ENCODE measurements at places on chromosomes 3 and 15.
A peak's percentile ranks its signal among the peaks of the same experiment; 100 is the strongest.

- DNase-seq: peak; percentile 50
Measured at GRCh38 chr3:171049861-171050444, 23.4 kb upstream of the SLC2A2 start.

GRCh38 chr3:19250959-19251610 is 102.8 kb downstream of the KCNH8 start:
- no peak for DNase-seq

- no peak for DNase-seq
Measured at GRCh38 chr3:59467476-59467875, 417.7 kb upstream of the CFAP20DC start.

GRCh38 chr3:147312786-147313280 is 93.5 kb downstream of the ZIC4 start:
- no peak for DNase-seq

DNA sequence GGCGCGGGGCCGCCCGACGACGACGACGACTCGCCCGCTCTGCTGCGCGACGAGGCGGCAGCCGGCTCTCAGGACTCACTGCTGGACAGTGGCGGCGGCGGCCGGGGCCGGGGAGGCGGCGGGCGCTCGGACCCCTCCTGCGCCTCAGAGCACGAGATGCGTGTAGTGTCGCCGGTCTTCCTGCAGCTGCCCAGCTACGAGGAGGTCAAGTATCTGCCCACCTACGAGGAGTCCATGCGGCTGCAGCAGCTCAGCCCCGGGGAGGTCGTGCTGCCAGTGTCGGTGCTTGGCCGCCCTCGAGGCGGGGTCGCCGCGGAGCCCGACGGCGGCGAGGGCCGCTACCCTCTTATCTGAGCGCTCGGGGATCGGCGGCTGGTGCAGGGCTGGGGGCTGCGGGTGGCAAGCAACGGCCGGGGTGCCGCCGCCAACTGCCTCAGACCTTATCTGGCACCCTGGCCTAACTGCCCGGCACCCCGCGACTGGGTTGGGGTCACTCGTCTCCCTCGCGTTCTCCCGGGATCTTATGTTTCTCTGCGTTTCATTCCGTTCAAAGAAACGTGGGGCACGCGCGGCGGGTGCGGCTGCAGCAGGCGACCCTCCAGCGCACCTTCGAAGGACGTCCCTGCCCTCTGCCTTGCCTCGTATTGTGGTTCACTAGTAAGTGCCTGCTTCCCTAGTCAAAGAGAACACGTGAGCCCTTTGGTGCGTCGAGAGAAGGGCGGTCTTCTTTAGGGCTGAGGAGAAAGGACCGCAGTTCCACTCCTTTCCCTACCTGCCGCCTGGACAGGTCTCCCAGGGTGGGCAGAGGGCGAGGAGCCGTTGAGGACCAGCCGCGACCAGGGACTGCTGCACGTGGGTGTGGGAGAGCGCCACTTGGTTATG is 1.0 kb downstream of the C3orf80 start:
- DNase-seq: no peak

GRCh38 chr15:93658026-93658816 is 569.2 kb upstream of the RGMA start:
- DNase-seq: no peak

DNA sequence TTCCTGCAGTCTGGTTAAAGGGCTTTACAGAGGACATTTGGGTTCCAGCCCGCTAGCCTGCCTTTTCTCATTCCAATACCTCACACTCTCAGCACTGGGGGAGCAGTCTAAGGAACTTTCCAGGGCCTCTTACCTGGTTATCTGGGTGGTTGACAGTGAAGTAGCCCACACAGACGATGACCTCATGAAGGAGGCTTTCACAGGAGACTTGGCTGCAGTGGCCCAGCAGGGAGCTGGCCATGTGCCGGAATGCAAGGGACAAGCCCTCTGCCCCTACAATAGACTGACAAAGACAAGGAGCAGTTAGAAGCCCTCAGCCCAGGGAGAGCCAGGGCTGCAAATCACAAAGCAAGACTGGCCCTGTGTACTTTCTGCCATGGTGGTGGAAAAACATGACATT is 39.5 kb downstream of the ISL2 start:
- no peak for DNase-seq

DNA sequence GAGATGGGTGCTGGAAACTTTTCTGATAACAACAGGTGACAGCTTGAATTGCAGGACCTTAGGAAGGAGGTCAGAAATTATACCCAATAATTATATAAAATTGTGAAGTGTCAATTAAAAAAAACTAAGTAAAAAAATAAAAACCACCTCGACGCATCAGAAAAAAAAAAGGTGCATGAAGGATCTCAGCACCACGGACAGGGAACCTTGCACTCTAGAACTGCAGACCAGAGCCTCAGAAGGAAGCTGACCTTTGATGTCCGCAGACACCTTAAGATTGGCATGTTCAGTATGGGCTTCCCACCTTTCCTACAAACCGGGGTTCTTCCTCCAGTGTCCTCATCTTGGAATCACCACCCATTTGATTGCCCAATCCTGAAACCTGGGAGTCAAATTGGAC is 60.9 kb downstream of the SCN10A start:
- no peak for DNase-seq

- DNase-seq: no peak
Measured at GRCh38 chr3:129058441-129059200, 2.0 kb upstream of the GP9 start.

DNA sequence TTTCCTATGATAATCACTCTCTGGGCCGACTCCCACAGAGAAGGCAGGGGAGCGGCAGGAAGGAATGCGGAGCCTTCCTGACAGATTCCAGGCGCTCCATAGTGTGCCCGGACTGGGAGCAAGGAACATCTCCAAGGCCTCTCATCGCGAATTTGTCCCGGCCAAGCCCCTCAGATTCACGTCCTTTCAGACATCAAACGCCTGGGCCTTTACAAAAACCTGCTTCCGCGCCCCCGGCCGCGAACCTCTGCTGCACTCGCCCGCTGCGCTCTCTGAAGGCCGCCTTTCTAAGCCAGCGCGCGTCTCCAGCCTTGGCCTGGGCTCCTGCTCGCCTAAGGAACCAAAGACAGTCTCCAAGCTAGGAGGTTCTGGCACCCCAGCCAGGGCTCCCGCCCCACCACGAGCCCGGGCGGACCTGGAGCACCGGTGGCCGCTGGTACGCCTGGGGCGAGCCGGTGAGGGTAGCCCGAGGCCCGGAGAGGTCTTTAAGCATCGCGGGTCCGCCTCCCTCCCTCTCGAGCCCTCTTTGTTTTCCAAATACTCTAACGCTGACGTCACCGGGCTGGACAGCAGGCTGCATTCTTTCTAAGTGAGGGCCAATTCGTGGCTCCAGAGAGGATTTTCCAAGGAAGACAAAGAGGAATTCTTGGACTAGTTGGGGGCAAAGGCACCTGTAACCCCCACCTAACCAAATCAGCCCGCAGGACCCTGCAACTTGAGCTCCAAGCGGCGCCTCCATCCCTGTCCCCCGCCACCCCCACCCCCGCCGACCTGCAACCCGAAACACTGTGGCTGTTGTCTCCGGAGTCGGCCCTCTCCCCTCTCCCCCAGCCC is 759 bp downstream of the AMOTL2 start:
- no peak for DNase-seq

GRCh38 chr3:119550192-119550910 is 9.1 kb downstream of the CD80 start:
- no peak for DNase-seq

DNA sequence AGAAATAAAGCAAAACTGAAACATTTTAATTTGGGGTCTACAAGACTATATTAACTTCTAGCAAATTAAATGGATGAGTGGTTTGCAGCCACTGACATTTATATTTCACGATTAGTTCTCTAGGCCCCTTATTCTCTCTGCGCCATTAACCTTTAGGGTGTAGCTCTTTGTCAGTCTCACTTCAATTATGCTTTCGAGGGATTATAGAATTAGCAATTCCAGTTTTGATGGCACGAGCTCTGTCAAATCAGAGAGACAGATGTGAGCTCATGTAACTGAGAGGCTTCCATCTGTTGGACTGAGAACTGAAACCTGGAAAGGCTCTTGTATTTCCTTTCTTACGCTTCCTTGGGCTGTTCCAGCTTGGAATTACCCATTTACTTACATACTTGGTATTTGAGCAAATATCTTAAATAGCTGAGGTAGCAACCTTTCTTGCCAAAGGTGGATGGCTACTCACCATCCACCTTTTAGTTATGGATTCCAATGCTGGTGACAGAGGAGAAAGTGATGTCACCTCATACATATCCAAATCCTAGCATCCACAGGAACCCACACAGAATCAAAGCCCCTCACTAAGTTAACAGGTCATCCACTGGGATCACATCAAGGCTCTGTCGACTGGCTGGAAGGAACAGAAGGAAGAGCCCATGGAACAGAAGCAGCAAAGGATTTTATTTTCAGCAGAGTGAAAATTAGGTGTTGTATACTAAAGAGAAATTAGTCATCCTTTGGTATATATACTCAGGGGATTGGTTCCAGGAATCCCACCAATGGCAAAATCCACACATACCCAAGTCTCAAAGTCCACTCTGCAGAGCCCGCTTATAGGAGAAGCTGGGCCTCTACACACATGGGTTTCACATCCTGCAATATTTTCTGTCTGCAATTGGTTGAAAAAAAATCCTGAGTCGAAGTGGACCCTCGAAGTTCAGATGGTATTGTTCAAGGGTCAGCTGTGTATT is 20.8 kb downstream of the VGLL4 start:
- DNase-seq: no peak

GRCh38 chr15:26287381-26287780 is 424.3 kb upstream of the ATP10A start:
- DNase-seq: no peak

- peak; percentile 49 for DNase-seq
Measured at GRCh38 chr3:122929188-122930062, 98.1 kb downstream of the SEMA5B start.
